ENCODE measurements at places on chromosomes 16 and 17.

DNA sequence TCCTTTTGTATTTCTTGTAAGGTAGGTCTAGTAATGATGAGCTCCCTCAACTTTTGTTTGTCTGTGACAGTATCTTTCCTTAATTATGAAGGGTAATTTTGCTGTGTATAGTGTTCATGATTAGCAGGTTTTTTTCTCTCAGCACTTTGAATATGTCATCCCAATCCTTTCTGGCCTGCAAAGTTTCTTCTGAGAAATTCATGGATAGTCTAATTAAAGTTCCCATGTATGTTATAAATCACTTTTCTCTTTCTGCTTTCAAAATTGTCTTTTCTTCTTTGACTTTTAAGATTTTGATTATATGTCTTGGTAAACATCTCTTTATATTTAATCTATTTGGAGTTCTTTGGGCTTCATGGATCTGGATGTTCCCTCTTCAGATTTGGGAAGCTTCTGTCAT, 54.3 kb upstream of the ZKSCAN2 start:
- DNase-seq, result no peak

- no peak for DNase-seq
Observed at GRCh38 chr16:53433930-53434376, 318 bp upstream of the RBL2 start.

- DNase-seq, result no peak
Observed at GRCh38 chr16:75342308-75342811, 90.9 kb upstream of the BCAR1 start.

DNA sequence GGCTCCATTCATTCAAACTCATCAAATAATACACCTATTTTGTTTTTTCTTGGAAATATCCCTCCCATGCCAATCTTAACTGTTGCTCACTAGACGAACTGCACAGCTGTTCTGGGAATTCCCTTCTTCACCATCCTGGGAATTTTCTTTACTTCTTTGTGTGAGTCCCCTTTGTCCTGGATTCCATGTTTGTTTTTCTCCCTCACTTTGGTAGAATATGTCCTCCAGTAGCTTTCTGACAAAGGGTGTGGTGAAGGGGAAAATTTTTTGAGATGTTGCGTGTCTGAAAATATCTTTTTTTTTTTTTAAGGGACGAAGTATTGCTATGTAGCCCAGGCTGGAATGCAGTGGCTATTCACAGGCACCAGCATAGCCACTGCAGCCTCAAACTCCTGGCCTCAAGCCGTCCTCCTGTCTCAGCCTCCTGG, 17.2 kb upstream of the UTP6 start:
- DNase-seq, result no peak

DNA sequence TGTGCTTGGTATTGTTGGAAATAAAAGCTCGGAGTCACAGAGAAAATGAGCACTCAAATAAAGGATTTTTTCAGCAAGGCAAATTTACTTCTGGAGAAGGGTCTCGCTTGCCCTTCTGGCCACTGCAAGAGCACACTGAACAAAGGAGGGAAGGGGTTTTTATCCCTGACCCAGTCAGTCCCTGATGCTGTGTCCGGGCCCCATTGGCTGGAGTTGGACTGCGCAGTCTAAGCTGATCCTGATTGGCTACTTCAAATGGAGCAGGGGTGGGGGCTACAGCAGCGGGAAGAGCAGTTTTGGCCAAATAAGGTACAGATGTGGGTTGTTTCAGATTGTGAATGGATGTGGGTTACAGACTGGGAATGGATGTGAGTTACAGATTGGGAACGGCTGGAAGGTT, 4.3 kb upstream of the NLRP1 start:
- DNase-seq, result no peak

- DNase-seq, result peak; percentile 59
Observed at GRCh38 chr17:58084317-58084981, 1.2 kb downstream of the DYNLL2 start.
